ENCODE measurements at places on chromosomes 2 and 18.
A peak's percentile ranks its signal among the peaks of the same experiment; 100 is the strongest.

GRCh38 chr2:236910781-236911495 is 174.8 kb upstream of the COPS8 start:
- no peak for DNase-seq

- no peak for DNase-seq
Observed at GRCh38 chr2:142581491-142581890, 296.0 kb upstream of the KYNU start.

DNA sequence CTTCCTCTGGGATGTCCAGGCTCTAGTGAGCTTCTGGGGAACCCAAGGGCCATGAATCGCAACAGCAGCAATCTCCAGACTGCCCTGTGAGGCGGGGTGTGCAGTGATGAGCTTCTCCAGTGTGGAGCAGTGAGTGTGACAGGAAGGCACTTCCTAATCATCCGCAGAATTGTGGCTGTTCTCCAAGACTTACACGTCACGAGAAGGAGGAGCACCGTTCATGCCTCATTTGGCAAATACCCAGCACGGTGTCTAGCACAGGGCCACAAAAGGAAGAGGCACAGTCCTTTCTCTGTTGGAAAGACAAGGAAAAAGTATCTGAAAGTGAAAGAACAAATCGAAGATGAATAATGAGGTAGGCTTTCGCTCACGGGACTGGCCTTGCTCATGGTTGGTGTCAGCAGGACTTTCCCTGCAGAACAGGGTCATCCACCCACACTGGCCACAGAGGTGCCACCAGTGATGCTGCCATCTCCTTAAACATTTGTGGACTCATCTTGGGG is 125.1 kb upstream of the HAAO start:
- peak; percentile 34 for DNase-seq

GRCh38 chr2:60413814-60414168 is 139.7 kb downstream of the BCL11A start:
- no peak for DNase-seq

DNA sequence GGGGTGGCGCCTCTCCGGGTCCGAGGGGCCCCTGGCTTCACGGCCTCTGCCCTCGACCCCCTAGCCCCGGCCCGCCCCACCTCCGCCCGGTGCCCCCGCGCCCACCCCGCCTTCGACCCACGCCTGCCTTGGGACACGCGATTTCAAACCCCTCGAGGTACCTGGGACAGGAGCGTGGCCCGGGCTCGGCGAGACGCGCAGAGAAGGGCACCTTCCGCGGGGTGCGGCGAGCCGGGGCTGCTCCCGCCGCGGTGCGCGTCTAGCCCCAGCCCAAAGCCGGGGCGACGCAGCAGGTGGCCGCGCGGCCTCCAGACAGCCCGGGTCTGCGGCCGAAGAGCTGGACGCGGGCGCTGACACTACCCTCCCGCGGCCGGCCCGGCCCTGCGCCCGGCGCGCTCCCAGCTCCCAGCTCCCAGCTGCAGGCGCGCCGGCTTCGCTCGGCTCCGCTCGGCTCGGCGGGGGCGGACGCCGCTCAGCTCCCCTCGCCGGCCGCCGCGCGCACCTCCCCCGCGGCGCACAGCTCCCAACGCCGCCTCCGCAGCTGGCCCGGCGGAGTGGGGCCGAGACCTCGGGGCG is at the start of gene CRACDL:
TSS of gene CRACDL (minus strand) at position 449 of the 576 bp plus-strand sequence. CDS start 89,425 bp downstream, outside the sequence.
- DNase-seq: no peak

- DNase-seq: no peak
Observed at GRCh38 chr18:30044496-30044895, 998.0 kb downstream of the DSC3 start.

- DNase-seq: no peak
Observed at GRCh38 chr2:96963316-96963715, 23.1 kb downstream of the FAM178B start.

DNA sequence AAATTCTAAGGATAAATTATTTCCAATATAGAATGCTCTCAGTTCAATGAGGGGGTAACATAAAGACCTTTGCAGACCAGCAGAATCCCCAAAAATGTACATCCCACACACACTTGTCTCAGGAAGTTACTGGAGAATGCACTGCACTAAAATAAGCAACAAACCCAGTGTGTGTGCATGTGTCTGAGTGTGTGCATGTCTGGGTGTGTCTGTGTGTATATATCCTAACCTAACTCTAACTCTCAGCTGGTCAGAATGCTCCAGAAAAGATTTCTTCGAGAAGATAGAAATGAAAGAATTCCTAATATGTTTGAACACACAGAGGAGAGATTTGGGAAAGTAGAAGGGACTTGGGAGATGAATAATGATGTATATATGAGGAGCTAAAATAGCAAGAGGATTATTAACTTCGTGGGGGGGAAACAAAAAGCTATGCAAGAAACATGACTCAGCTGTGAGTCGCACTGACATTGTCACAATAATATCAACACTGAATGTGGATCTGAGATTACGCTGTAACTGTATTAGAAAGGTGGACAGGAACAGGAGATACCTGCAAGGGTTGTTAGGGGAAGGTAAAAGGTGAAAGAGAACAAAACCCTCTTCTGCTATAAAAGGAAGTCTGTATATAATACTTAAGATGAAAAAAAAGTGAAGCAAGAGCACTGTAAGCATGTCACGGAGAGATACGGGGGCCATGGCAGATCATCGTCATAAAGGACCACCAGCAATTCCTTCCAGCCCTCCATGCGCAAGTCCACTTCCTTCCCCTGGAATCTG is 11.1 kb downstream of the COLEC12 start:
- DNase-seq: no peak

- no peak for DNase-seq
Observed at GRCh38 chr18:40752316-40752715, 1202.7 kb upstream of the PIK3C3 start.

- DNase-seq: no peak
Observed at GRCh38 chr2:232229911-232230310, 148.6 kb upstream of the ALPP start.

GRCh38 chr2:148764815-148765214 is 110.2 kb upstream of the KIF5C start:
- no peak for DNase-seq
